ENCODE measurements at places on chromosomes 7 and 10.
A peak's percentile ranks its signal among the peaks of the same experiment; 100 is the strongest.

DNA sequence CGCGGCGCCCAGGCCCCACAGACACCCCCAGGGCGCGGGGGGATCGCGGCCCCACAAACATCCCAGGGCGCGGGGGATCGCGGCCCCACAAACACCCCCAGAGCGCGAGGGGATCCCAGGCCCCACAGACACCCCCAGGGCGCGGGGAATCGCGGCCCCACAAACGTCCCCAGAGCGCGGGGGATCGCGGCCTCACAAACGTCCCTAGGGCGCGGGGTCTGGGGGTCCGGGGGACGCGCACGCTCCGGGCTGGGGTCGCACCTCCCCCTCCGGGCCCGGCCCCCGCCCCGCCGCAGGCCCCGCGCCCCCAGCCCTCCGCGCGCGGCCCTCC is 382 bp downstream of the DIP2C start:
- no peak for DNase-seq

DNA sequence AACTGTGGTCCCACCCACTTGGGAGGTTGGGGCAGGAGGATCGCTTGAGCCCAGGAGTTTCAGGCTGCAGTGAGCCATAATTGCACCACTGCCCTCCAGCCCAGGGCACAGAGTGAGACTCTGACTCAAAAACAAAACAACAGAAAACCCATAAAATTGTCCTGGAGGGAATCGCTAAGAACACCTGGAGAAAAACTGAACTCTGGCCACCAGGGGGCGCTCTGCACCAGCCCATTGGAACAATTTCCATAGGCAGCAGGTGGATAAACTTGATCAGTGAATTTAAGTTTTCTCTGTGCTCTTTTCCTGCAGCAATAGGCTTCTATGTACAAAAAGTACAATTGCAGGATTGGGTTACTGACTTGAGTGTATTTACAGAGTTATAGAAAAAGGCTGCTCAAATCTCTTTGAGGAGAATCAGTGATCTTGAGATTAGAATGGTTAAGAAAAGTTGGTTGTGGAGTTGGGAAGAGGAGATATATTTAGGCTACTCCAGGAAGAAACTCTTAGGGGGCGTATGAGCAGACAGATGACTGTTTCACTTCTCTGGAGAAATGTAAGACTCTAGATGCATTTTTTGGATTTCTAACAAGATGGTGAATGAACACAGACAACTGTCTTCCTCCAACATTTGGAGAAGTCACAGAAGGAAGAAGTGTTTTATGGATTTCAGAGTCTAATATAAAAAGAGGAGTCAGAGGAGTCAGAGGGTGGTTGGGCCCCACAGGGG is 274.9 kb upstream of the GALNT17 start:
- DNase-seq, result peak; percentile 16

GRCh38 chr7:5419539-5420066 is 4.0 kb downstream of the TNRC18 start:
- DNase-seq, result no peak

DNA sequence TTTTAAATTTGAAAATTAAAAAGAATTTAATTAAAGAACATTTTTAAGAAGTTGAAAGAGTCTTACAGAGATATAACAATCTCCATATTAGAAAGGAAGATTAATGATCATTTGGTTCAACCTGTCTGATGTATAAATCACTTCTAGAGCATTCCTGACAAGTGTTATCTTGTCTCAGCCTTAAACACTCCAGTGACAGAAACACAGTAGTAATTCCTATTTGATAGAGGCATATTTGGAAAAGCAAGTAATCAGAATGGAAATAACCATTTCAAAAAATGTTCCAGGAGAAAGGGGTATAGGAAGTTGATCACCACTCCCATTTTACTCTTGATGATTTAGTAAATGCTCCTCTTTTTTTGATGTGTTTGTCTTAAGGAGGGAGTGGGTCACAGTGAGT is 213.1 kb upstream of the FAM3C start:
- DNase-seq, result no peak

- no peak for DNase-seq
Observed at GRCh38 chr10:4095166-4095917, 310.3 kb upstream of the KLF6 start.

DNA sequence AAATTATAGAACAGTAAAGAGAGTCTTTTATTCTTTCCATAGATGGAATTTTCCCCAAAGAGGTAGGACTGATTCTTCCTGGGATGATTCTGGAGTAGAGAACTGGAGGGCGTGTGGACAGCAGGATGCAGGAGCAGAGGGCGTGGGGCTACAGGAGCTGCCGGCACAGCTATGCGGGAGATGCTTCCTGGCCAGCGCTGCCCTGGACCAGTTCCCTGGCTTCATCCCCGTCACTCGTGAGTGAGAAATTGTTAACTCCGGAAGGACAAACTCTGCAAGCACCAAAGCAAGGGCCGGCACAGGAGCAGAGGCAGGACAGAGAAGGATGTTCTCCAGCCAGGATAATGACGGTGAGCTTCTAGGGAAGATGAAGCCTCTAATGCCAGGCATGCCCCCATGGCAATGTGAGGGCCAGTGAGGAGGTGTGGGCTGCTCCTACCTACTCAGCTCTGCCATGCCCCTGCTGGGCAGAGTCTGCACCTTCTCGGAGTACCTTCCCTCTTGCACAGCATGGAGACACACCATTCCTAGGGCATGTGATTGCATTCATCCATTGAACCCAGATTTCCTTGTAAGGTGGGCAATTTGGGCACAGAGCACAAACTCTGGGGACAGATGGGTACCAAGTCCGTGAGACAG is 760.9 kb upstream of the IGFBP3 start:
- DNase-seq, result no peak
